GM13976 (cell line): ENCODE measurements at places on chromosomes 16 and 17.
A peak's percentile ranks its signal among the peaks of the same experiment; 100 is the strongest.

- no peak for DNase-seq
Measured at GRCh38 chr16:85840801-85841200, 41.3 kb downstream of the COX4I1 start.

GRCh38 chr17:57338257-57338914, 82.1 kb downstream of the MSI2 start:
- peak; percentile 66 for DNase-seq

DNA sequence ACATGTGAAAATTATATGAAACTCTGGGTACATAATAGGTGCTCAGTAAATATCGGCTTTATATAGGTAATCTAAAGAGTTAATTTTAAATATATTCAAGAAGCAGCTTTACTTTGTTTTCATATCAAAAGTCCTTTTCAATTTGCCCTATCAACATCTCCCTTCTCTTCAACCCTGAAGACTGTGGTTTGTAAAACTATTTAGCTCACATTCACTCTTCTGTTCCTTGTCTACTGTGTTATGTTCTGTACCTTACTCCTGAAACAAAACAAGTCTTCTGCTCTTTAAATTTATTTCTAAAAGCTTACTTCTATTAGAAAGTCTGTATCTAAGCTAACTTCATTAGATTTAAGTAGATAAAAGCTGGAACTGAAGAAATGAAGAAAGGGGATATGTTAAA, 301.7 kb upstream of the PMFBP1 start:
- DNase-seq: no peak

- no peak for DNase-seq
Measured at GRCh38 chr17:78896834-78897663, 6.0 kb downstream of the CEP295NL start.

GRCh38 chr16:47477679-47478078, 16.5 kb downstream of the PHKB start:
- no peak for DNase-seq

DNA sequence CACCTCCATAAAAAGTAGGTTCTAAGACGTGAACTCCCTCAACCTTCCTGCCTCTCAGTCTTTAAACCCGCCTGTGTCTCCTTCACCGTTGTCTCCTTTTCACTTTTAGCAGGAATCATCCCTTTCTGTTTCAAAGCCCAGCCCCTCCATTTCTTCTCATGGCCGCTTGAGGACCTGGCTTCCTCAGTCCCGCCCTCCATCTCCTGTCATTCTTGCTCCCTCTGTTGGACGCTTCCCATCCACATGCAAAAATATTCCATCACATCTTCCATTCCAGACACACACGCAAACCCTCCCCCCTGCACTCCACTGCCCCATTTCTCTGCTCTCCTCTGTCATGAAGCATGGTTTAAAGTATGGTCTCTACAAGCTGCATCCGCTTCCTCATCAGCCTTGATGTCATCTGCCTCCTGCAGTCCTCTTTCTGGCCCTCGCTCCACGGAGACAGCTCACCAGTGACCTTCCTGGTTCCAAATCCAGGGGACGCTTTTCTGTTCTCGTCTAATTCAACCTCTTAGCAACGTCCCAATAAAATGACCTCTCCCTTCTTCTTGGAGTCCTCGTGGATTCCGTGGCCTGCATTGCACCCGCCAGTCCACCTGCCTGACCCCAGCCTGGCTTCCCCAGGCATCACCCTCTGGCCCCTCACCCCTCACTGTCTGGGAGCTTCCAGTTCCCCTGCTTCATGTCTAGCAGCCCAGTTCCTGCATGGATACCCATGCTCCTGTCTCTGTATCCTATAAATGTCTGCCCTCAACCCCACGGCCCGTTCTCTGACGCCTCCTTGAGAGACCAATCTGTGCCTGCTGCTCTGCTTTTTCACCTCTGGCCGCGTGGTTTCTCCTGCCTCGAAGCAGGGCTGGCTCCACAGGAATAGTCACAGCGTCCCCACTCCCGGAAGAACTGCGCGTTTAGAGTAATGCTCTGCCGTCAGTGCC, 26.2 kb downstream of the ANKRD40 start:
- peak; percentile 42 for DNase-seq

DNA sequence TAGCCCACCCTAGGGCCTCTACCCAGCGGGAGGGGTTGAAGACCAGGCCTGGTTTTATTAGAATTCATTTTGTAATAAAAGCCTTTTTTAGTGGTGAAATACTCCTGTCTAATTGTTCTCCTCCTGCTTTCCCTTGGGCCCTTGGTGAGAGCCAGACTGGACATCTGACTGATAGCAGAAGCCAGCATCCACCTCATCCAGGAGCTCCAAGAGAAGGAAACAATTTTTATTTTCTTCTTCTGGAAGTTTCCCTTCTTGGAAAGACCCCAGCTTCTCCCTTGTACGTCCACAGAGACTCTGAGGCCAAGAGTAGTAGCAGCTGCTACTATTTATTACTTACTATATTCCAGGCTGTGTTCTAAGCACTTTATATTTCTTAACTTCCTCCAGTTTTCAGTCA, 4.0 kb upstream of the PHKG2 start:
- no peak for DNase-seq

DNA sequence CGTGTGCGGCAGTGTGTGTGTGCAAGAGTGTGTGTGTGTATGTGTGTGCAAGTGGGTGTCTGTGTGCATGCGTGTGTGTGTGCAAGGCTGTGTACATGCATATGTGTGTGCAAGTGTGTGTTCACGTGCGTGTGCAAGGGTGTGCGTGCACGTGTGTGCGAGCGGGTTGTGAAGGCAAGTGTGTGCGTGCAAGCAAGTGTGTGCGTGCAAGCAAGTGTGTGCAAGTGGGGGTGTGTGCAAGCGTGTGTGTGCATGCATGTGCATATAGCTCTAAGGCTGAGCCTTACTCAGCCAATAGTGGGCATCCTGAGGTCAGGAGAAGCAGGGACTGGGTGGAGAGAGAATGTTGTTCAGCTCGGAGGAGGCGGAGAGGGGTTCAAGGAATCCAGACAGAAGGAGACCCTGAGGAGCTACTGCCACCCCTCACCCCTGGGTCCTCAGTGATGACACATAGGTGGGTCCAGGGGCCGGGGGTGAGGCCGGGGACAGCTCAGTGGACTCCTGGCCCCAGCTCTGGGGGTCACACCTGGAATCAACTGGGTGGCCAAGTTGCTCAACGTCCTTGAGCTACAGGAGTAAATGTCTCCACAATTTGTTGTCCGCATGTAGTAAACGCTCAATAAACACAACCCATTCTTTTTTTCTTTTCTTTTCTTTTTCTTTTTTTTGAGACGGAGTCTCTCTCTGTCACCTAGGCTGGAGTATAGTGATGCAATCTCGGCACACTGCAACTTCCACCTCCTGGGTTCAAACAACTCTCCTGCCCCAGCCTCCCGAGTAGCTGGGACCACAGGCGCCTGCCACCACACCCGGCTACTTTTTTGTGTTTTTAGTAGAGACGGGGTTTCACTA, 1.8 kb downstream of the PRR29 start:
- DNase-seq: no peak

- no peak for DNase-seq
Measured at GRCh38 chr17:1899403-1900000, 69.7 kb downstream of the RPA1 start.

DNA sequence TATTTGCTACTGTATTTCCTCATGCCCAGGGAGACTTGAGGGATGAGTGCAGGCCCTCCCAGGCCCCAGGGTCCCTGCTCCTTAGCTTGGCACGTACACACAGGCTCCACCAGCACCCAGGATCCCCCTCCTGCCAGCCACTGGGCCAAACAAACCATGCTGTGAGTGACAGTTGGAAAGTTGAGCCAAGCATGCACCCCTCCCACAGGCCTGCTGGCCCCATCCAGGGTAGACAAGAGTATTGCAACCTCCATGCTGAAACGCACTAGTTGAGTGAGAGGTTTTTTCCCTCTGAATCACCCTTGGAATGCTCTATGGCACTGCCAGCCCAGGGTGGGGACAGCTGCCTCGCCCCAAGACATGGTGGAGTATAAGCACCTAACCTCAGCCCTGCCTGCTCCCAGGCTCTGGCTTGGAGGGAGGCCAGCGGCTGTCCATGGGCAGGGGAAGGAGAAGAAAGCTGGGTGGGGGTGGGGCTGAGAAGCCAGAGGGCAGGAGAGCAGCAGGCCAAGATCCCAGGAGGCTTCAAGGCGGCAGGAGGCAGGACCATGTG, 49.6 kb downstream of the PITPNM3 start:
- DNase-seq: no peak

GRCh38 chr17:77734371-77735080, 224.0 kb upstream of the TNRC6C start:
- no peak for DNase-seq

GRCh38 chr17:46061435-46061834, 62.4 kb downstream of the STH start:
- no peak for DNase-seq

GRCh38 chr17:8383143-8383822, at the start of gene RPL26:
TSS of gene RPL26 (minus strand) at chr17:8383193. CDS start at chr17:8382310, 883 bp downstream.
- peak; percentile 96 for DNase-seq

DNA sequence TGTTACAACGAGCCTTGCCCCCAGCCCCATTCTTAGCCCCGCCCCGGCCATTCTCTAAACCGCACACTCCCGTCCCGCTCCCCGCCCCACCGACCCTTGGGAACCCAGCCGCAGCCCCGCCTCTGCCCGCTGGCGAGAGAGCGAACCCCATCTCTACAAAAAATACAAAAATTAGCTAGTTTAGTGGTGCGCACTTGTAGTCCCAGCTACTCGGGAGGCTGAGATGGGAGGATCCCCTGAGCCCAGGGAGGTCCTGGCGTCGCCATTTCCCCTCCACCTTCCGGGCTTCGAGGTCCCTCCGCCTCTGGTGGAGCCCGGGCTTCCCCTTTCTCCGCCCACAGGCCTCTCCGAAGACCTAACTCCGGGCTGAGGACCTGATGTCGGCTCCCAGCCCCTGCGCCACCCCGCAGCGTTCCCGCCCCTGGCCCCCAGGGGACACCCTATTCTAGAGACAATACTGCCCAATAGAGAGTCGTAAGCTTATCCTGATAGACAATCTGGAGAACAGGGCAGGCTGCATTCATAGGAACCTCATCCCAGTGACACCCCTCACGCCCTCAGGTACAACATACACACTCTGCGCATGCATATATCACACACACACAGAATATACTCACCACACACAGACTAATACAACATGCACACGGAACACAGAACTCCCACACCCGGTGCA, 480 bp upstream of the PROCA1 start:
- peak; percentile 87 for DNase-seq

DNA sequence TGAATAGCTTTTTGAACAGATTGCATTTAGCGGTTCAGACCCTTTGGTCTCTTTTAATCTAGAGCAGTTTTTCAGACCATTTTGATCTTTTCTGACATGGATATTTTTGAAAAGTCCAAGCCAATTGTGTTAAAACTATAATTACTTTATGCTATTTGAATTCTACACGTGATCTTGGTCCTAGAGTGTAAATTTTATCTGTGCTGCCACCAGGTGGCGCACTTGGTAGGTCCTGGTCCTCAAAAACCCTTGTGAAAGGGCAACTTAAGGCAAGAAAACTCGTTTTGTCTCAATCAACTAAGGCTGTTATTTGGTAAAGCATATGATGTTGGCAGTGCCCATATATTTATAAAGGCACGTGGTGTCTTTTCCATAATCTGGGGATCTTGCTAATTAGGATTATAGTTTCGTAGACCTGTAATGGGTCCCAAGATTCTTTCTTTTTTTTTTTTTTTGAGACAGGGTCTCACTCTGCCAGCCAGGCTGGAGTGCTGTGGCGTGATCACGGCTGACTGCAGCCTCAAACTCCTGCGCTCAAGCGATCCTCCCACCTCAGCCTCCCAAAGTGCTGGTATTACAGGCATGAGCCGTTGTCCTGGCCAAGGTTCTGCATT, 43.9 kb upstream of the TEX2 start:
- DNase-seq: peak; percentile 77

GRCh38 chr17:62648956-62649294, 21.5 kb downstream of the MRC2 start:
- DNase-seq: no peak

DNA sequence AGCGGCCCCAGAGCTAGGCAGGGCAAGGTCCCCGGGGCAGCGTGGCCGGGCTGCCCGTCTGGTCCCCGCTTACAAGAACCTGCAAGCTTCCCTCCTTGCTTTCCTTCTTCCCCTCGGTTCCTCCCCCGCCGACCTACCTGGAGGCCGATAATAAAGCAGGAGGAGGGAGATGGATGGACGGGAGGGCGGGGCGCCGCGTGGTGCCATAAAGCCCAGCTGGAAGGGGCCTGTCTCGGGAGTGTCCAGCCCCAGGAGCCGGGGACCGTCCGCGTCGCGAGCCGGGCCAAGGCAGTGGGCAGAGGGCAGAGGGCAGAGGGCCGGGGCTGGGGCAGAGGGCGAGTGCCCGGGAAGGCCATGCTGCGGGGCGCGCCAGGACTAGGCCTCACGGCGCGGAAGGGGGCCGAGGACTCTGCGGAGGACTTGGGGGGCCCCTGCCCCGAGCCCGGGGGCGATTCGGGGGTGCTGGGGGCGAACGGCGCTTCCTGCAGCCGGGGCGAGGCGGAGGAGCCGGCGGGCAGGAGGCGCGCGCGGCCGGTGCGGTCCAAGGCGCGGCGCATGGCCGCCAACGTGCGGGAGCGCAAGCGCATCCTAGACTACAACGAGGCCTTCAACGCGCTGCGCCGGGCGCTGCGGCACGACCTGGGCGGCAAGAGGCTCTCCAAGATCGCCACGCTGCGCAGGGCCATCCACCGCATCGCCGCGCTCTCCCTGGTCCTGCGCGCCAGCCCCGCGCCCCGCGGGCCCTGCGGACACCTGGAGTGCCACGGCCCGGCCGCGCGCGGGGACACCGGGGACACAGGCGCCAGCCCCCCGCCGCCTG, at the start of gene BHLHA9:
Gene BHLHA9 (plus strand): TSS at position 235 of the 820 bp plus-strand sequence. CDS start 120 bp downstream, at position 355.
- DNase-seq: no peak

GRCh38 chr16:77331802-77332586, 102.8 kb downstream of the ADAMTS18 start:
- DNase-seq: no peak

- DNase-seq: no peak
Measured at GRCh38 chr17:60277258-60277657, 114.7 kb downstream of the USP32 start.

DNA sequence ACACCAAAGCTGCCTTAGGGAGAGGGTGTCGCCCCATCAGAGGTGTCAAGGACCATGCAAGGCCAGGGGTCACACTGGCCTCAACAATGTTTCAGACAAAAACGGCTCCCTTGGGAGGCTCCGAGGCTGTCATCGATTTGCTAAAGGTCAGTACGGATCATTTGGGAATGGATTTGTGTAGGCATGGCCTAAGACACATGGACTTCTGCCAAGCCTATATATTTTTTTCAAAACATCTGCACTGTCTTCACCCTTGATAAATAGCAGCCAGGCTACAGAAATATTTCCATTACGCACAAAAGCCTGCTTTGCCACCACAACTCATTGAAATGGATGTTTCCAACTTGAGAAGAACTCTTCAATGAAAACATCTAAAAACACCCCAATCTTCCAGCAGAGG, 10.3 kb downstream of the CUEDC1 start:
- no peak for DNase-seq
